Colonic mucosa (tissue), 4 donors: ENCODE measurements at places on chromosomes 4 and X. TPM values are rescaled to one million over a fixed set of nuclear protein-coding genes. Genes with fewer than 3 reads are reported as not detected.

Gene MGARP
- 0.32 TPM for total RNA-seq

Gene GK2
- total RNA-seq = not detected

Gene SGMS2
- 49.1 TPM for total RNA-seq

Gene FGF13
- 1.6 TPM for total RNA-seq

Gene NUP54
- 35.3 TPM for total RNA-seq

Gene PFKFB1
- total RNA-seq = 0.25 TPM

Gene SHROOM4
- 2.2 TPM for total RNA-seq

Gene IL13RA2
- 0.37 TPM for total RNA-seq

Gene IGSF1
- 0.19 TPM for total RNA-seq

Gene CSAG1
- not detected for total RNA-seq
